ENCODE measurements at places on chromosomes 2 and 18.

DNA sequence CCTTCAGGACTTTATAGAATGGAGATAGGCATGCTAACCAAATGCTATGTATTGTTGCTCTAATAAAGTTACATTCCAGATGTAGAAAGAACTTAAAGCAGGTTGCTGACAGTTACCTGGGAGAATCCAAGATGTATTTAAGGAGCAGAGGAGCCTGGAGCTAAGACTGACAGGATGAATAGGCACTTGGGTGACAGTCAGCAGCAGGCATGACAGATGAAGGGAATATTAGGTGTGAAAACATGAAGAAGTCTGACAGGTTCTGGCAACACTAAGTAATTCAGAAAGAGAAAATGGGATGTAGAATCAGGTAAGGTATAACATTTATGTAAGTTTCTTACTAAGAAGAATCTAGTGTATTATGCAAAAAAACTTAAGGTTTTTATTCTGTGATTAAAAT lies 232.0 kb downstream of the DSC3 start:
- DNase-seq = no peak

DNA sequence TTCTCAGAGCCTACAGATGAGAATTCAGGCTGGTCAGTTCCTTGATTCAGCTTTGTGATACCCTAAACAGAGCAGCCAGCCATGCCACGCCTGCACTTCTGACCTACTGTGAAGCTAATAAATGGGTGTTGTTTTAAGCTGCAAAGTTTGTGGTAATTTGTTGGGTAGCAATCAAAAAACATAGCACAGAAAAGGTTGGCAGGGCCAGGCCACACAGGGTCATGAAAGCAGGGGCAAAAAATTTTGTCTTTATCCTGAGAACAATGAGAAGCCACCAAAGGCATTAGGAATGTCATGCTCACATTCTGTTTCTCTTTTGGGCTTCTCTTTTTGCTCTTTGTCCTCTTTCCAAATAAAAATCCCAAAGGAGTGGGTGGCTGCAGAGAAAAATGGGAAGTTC lies 385.9 kb downstream of the TXNL1 start:
- no peak for DNase-seq

GRCh38 chr2:183996825-183997793 lies 601.2 kb upstream of the ZNF804A start:
- DNase-seq = no peak

- DNase-seq = no peak
Observed at GRCh38 chr2:121866789-121867188, 111.3 kb downstream of the TSN start.

DNA sequence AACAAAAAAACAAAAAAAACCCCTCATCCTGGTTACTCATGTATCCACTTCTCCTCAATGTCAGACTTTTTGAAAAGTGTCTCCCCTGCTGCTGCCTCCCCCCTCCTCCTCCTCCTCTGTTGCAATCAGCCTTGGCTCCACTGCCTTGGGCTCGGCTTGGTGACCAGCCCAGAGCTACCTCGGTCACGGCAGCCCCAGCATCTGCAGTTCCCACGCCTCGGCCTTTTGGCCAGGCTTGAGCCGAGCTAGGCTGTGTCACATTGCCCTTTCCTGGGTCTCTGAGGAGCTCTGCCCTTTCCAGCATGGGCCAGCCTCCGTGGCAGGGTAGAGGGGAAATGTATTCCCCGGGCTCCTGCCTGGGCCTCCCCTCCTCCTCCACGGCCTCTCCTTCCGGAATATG lies 22.7 kb upstream of the INHBB start:
- DNase-seq = no peak
